Activated CD4-positive, alpha-beta memory T cell treated with anti-CD3 and anti-CD28 coated beads, Interleukin-2, amount 10 ng/mL, durations not matched to agents 7 days and 5 days (primary cell): ENCODE measurements at places on chromosomes 6 and 20.

GRCh38 chr6:75089151-75089897, 116.5 kb downstream of the COL12A1 start:
- DNase-seq: no peak

DNA sequence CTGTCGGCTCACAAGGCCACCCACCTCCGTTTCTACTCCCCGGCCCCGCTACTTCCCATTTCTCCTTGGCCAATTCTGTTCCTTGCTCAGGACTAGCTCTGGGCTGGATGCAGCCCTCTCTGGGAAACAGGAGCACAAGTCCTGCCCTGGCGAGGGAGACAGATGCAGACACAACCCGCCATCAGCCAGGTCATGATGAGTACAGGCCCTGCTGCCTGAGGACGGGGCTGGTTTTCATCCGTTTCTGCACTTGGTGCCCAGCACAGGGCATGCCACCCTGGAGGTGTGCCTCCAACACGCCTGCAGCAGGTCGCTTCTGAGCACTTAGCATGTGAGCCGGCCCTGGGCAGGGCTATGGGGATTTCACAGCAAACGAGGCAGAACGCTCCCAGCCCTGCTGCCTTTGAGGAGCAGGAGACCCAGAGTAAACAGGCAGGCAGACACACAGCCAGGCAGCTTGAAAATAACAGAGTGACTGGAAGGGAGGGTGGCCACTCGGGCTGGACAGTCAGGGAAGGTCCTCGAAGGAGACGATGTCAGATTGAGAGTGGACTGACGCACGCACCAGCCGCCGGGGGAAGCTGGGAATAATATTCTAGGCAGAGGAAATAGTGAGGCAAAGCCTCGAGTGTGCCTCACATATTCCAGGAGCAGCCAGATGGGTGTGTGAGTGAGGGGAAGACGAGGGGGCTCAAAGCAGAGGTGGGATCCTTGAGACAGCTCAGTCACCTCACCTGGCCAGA, 21.2 kb upstream of the VSTM2L start:
- no peak for DNase-seq

DNA sequence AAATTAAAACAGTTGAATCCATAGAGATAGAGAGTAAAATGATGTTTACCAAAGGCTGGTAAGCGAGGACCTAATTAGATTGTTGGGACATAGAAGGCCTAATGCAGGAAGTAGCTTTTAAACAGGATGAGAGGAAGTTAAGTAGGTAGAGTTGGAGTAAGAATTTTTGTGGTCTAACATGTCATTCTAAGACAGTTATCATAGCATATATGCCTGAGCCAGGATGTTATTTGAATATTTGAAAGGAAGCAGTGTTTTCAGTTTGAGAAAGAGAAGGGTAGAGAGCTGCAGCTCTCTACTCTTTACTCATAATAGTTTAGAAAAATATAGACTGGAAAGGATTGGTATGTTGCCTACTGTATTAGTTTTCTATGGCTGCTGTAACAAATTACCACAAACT, 121.6 kb downstream of the MEI4 start:
- no peak for DNase-seq

GRCh38 chr6:28569748-28570147, 44.1 kb downstream of the GPX5 start:
- DNase-seq: no peak

- no peak for DNase-seq
Measured at GRCh38 chr20:22699396-22699795, 115.0 kb upstream of the FOXA2 start.

GRCh38 chr20:58461899-58462298, 53.3 kb downstream of the APCDD1L start:
- DNase-seq: no peak

DNA sequence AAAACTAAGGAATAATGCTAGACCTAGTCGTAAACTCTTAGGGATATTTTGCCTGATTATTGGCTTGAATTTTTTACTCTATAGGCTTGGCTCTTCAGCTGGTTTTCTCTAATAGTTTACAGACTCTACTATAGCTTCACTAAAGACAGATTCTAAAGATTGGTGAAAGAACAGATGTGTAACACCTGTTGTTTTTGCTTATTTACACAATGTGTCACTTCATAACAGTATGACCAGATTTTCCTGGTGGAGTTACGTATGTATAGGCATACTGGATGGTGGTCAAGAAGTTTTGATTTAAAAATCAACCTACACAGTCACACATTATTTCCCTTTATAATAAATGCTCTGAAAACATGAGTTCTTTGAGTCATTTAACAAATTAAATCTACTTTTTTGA, 4.8 kb downstream of the COL19A1 start:
- DNase-seq: no peak

- DNase-seq: no peak
Measured at GRCh38 chr6:150150821-150151646, 8.2 kb downstream of the PPP1R14C start.
